ENCODE measurements at places on chromosomes 7 and 10.

- DNase-seq, result no peak
Measured at GRCh38 chr7:155166673-155167370, 96.7 kb downstream of the HTR5A start.

GRCh38 chr10:27490807-27491206, 13.3 kb upstream of the RAB18 start:
- no peak for DNase-seq

DNA sequence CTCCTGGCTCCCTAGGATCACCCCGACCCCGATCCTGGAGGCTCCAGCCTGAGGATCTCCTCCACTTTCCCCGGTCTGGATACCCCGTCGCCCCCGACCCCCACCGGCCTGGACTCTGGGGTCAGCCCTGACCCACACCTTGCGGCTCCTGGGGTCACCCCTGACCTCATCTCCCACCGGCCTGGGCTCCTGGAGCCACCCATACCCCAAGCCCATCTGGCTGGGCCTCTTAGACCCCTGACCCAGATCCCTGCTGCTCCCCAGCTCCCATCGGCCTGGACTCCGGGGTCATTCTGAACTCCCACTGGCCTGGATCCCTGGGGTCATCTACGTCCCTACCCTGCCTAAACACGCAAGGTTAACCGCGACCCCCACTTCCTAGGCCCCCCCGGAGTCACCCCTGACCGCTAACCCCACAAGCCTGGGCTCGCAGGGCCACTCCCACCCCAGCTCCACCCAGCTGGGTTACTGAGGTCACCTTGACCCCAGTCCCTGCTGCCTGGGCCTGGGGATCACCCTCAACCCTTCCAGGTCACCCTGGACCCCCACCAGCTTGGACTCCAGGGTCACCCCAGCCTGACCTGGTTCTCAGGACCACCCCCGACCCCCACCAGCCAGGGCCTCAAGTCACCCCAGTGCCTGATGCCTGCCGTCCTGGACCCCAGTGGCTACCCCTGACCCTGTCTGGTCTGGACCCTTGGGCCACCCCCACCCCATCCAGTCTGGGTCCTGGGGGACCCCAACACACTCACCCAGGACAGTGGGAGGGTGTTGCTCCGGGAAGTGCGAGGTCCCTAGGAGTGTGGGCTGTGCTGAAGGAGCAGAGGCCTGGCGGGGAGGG, 1.2 kb downstream of the FOXK1 start:
- DNase-seq, result no peak

GRCh38 chr7:20991544-20991943, 204.9 kb upstream of the SP8 start:
- DNase-seq, result no peak

GRCh38 chr7:30166155-30166840, 31.5 kb downstream of the MTURN start:
- no peak for DNase-seq

DNA sequence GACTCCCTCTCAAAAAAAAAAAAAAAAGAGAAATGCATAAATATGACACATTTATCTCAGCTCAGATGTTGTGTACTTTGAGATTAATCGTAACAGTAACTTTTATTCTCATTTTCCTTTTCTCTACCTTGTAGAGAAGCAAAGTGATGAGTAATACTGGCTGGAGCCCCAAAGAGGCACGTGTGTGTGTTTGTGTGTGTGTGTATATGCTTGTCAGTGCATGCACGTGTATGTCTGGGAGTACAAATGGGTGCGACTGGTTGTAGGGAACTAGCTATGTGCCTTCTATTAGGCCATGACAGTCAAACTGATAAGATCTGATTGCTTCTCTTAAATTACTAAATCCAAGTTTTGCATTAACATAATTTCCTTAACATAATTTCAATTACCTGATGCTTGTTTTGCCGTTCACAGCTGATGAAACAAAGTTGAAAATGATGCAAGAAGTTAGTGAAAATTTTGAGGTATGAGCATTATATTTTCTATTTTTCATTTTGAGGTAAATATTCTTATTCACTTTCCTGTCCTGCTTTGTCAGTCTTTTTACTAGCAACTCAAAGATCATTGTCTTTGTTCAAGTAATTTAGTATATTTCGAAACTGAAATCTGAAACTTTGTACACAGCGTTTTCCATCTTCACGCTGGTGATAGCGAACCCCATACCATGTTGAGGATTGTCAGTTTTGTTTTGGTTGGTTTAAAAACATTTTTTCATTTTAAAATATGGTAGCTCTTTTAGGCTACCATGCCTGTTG, 3.4 kb downstream of the TRRAP start:
- DNase-seq, result no peak

- DNase-seq, result no peak
Measured at GRCh38 chr10:15220445-15220844, 52.0 kb upstream of the NMT2 start.
